ENCODE measurements at places on chromosomes 4 and X.
A peak's percentile ranks its signal among the peaks of the same experiment; 100 is the strongest.

GRCh38 chrX:24110069-24110468, 39.5 kb upstream of the ZFX start:
- no peak for DNase-seq

GRCh38 chr4:104502471-104502870, 7.8 kb upstream of the CXXC4 start:
- no peak for DNase-seq

GRCh38 chr4:87060957-87061356, 126.1 kb downstream of the AFF1 start:
- DNase-seq, result no peak

GRCh38 chrX:50707955-50708699, 105.9 kb downstream of the SHROOM4 start:
- DNase-seq, result no peak

- DNase-seq, result no peak
Observed at GRCh38 chr4:124321364-124321763, 391.2 kb downstream of the ANKRD50 start.

GRCh38 chr4:138405934-138406567, 163.9 kb upstream of the SLC7A11 start:
- DNase-seq, result no peak

GRCh38 chr4:169823685-169824084, 65.9 kb upstream of the HPF1 start:
- peak; percentile 2 for DNase-seq
